Naive thymus-derived CD4-positive, alpha-beta T cell (primary cell): ENCODE measurements at places on chromosomes 1 and 21. TPM values are rescaled to one million over a fixed set of nuclear protein-coding genes. Genes with fewer than 3 reads are reported as not detected.

DNA sequence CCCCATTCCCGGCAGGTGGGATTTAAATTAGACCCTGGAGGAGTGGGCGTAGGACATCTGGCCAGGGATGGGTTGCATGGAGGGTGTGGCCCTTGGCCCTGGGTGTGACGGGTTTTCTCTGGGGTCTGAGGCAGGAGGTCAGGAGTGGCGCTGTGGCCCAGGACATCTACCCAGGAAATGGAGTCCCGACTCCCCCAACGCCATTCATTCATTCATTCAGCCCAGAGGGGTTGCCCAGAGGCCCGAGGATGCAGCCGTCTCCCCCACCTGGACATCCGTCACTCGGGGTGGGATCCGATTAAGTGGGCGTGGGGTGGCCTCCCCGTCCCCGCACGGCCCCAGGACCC is 663 bp downstream of the ATP13A2 start:
- no peak for DNase-seq

The SYNC gene
- total RNA-seq = not detected

DNA sequence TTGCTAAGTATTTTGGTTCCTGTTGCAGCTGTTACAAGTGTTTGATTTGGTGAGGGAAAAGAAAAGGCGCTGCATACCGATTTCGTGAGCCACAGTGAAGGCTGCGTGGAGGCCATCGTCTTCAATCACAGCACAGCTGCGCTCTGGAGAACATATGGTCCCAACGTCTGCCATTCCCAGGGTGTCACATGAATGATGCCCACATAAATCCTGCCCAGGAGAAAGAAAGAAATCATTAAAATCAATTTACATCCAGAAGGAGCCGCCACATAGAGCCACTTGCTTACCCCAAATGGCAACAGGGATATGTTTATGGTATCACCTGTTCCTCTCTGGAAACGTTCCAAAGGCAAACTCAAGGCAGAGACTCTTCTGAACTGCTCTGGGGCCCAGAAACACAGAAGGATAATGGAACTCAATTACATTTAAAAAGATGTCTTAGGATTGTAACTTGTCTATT is 12.2 kb downstream of the ADAMTS5 start:
- DNase-seq = no peak

The ADGRL4 gene
- not detected for total RNA-seq

DNA sequence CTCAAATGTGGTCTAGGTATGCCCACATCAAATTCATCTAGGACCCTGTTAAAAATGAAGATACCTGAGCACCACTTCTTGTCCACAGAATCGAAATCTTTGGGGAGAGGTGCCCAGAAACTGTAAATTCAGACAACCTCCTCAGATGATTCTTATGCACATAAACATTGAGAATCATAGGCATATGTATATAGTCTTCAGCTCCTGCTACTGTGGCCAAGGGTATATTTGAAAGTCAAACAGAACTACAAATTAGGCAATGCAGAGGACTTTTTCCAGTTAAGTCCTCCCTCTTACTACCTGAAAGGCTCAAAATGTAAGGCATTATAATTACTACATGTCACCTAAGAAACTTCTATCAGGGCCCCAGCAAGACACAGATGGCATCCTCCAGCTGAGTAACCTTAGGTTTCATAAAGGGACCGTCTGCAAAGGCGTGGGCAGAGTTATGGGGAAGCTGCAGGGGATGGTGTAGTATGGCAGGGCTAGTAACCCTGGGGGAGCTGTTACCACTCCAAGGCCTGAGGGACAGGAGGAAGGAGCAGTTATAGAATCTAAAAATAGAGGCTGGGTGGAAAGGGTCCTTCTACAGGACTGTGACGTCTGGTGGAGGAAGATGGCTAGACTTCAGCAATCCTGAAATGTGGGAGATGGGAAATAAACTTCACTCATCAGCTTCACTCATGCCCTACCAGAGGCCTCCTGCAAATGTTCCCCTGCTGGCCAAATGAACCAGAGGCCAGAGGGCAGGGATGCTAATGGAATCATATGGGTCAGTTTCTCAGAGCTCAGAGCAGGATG is 46.3 kb downstream of the DAB1 start:
- DNase-seq = no peak

The S100B gene
- 2.3 TPM for total RNA-seq

- DNase-seq = peak; percentile 4
Observed at GRCh38 chr1:186155594-186155993, 219.5 kb downstream of the TPR start.

DNA sequence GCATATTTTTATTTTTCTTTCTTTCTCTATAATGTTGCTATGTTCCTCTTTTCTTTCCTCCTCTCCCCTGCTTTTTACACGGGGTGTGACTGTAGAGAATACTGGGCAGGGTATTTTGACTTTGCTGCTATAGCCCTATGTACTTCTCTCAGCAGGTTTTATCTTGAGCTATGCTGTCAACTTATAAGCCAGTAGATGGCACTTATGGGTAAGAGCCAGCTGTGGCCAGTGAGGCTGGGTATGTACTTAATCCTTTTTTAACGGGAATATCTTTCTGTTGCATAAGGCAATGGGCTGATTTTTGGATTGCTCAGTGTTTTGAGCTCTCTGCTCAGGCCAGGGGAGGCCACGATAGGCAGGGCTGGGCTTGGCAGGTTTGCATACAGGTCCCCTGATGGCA is 99.0 kb downstream of the KCNK2 start:
- DNase-seq = no peak
